ENCODE measurements at places on chromosomes 1 and 21.

DNA sequence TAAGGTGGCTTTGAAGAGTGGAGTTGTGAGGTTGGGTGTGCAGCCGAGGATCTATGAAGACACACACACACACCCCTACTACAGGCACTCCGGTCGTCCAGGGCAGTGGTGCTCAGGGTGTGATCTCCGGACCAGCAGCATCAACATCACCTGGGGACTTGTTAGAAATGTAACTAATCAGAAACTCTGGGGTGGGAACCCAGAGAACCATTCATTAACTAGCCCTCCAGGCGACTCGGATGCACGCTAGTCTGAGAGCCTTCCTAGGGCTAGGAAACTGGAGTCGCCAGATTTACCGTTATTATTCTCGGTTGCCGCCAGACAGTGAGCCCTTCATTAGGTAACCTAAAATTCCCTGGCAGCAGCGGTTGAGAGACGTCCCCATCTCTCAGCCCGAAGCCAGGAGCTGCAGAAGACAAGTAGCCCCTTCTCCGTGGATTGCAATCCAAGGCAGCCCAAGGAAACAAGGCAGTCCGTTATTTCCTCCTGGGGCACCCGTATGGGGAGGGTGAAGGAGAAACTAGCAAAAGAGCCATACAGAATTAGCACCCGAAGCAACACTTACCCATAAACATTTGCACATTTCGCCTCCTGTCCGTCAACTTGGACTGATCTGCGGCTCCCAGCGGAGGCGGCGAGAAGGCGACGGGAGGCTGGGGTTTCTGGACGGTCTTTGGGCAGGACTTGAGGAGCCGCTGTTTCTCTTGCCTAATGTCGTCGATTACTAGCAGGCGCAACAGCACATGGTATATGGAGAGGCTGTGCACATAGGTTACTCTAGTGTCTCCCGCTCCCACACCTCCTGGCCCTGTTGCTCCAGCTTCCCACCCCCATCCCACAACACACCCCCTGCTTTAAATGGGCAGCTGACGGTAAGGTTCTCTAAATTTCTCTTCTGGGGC lies 2.9 kb upstream of the CCN1 start:
- DNase-seq = no peak

GRCh38 chr1:5860277-5860676 lies 131.9 kb downstream of the NPHP4 start:
- no peak for DNase-seq

DNA sequence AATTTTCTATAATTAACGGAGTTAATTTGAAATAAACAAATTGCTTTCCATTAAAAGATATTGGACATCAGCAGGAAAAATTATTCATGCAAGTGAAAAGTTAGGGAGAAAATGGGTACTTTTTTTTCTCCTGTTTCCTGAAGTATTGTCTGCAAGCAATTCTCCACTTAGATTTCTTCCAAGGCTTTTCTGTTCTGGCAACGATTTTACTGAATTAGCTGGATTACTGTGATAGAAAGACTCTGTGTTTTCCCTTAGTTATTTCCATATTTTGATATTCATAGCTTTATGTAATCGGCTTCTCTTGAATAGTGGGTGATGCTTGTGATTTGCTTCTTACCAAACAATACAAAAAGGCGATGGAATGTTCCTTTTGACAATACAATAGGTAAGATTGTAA lies 1333.9 kb downstream of the AMY1C start:
- DNase-seq = no peak

DNA sequence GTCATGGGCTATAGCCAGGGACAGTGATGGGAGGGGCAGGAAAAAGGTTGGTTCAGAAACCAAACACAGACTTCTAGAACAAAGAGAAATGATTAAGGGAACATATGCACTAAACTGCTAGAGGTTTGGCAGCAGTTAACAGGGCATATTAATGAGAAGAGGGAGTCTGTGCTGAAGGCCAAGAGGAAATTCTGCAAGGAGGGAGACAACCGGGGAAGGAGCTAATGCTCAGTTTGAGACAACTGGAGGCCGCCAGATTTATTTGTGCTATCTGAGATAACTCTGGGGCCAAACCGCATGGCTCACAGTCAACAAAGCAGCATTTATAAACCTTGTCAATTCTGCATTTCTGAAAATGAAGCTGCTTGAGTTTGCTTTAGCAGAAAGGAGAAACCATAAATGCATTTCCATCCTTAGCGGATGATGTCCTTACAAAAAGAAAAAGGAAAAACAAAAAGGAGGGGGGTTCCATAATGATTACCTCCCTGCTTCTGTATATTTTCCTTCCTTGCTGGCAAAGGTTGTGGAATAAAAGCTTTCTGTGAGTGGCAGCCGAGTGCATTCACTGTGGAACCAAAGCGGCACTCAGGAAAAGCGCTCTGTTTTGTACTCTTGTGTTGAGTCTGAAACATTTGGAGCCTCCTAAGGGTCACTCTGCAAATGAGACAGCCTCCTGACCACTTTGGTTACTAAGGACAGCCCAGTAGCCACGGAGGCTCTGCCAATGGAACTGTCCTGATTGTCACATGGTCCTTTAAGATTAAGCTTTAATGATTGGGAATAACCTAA lies 70.3 kb downstream of the SIM2 start:
- no peak for DNase-seq

DNA sequence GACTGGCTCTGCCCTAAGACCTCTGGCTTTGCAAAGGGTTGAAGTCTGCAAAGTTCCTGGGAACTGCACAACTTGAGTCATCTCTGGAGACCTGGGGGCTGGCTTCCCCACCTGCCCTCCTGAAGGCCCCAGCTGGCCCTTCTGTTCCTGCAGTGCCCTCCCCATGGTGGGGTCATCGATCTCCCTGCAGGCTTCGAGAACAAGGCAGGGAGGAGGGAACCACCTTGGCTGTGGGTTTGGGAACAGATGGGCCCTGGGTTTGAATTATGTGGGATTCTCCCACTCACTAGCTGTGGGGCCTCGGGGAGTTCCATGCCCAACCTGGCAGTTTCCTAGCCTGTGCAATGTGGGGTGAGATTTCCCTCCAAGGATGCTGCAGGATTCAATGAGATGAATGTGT lies 310.2 kb downstream of the PTPRU start:
- DNase-seq = no peak

DNA sequence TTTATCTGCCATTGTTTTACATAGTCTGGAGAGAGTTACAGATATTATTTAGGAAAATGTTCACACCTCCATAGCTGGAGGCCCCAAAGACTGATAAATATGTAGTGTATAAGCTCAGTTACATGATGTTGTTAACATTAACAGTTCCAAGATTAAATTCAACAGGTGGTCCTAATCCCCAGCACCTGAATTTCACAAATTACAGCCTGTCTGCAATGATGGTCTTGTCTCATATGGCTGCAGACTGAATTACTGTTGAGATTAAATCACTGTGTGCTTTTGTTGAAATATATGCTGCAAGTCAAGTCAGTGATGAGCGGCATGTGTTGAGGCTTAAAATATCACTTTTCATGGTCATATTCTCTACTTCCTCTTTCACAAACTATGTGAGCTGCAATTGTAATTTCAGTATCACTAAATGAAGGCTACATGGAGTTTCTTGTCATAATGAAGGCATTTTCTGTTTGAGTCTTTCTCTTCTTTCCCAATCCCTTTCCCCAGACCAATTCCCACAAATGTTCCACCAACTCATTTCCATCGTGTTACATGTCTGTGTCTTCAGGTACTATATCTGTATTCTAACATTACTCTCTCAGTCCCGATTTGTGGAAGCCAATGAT lies 4.2 kb downstream of the ST6GALNAC5 start:
- DNase-seq = no peak

GRCh38 chr1:170664093-170664827 lies at the start of gene PRRX1:
TSS of gene PRRX1 (plus strand) at chr1:170664131. CDS start at chr1:170664219, 88 bp downstream.
- DNase-seq = no peak

Data from NCI-H2227 treated with DMSO at 0.1 percent for 48 hours (cell line).